ENCODE measurements at places on chromosomes 13 and 19.

DNA sequence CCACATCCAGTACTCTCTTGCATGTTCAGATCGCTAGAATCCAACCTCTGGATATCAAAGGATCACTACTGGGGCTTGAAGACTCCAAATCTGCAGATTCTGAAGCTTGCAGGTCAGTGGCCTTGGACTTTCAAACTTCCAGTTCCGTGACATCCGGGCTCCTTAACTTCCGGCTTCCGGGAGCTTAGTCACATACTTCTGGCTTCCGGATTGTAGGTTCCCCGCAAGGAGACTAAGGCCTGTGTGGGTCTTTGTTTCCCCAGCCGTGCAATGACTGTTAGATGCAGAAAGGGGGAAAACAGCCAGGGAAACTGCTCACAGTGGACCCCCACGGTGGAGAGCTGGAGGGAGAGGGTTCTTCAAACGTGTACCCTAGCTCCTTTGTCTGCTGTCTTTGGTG, 41.4 kb downstream of the ZNF333 start:
- DNase-seq, result no peak

DNA sequence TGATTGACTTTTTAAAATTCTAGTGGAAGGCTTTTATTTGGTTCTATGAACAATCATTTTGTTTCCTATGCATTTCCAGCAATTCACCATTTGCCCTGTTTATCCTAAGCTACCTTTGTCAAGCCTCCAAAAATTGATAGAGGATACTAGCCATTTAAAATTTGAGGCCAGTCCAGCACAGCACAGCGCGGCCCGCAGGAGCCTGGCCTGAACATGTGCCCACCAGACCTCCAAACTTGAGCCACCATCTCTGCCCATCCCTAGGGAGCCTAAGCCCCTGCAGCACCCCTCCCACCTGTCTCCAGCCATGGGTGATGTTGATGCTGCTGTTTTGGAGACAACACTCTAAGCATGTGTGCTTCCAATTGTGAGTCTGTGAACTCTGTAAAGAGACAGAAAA, 57.5 kb downstream of the SPRYD7 start:
- DNase-seq, result no peak

- no peak for DNase-seq
Observed at GRCh38 chr13:111486801-111487200, 166.4 kb downstream of the TEX29 start.

DNA sequence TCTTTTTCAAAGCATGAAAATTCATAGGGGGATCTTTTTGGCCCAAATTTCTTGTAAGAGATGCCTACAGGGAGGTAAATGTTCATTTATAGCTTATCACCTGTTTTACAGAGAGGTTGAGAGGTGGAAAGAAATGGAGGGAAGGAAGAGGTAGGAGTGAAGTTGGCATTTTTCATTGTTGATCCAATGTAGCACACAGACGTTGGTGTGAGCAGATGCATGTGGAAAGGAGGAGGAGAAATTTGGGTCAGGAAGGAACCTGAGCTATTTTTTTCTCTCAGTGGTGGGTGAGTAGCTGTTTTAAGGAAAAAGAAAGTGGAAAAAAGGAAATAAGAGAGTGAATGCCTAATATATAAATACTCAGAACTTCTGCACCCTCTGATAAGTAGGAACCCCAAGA, 9.9 kb upstream of the SMIM17 start:
- no peak for DNase-seq

DNA sequence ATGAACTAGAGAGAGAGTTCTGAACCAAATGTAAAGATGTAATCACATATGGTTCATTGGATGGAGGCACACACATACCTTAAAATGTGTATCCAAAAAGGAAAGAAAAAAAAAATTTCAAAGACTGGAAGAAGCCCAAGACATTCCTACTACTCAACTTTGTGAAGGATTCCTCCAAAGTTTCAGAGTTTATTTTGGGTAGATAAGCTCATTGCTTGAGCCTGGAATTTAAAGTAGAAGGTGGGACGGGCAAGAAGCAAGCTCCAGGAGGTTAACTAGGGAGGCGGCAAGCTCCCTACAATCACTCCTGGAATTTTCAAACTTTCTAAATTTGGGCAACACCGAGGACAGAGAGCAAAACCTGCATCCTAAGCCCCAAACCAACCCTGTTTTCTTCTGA, 1.9 kb downstream of the TSHZ3 start:
- DNase-seq, result no peak

DNA sequence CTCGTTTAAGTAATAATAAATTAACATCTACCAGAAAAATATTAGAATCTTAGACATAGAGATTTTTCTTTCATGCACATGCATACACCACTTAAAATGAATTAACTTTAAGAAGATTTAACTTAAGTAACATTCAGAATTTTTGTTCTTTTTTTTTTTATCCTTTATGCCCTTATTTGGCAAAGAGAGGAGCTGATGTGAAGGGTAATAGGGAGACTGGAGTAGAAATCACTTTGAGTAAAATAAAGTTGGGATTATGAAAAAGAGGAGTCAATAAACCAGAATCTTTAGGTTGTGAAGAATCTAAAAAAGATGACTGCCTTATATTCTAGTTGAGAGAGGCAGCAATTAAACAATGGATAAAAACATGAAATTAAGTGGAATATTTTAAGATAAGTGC, 18.8 kb upstream of the MIR17HG start:
- DNase-seq, result no peak

- DNase-seq, result no peak
Observed at GRCh38 chr19:22052644-22053013, 345 bp downstream of the ZNF257 start.

- no peak for DNase-seq
Observed at GRCh38 chr19:42431486-42431885, 4.3 kb upstream of the LIPE start.

DNA sequence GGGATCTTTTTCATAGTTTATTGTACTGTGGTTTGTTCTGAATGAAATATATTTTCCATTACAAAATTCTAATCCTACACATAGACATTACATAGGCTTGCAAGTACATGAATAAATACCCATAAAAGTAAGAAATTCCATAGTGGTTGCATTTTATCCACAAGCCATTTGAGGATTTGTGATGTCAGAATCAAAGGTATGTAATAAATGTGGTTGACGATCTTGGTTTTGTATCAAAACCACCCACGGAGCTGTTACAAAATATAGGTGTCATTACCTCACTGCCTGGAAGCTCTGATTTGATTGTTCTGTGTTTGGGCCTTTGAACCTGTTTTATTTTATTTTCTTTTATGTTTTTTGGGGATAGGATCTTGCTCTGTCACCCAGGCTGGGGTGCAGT, 125.1 kb downstream of the NALCN start:
- DNase-seq, result no peak

DNA sequence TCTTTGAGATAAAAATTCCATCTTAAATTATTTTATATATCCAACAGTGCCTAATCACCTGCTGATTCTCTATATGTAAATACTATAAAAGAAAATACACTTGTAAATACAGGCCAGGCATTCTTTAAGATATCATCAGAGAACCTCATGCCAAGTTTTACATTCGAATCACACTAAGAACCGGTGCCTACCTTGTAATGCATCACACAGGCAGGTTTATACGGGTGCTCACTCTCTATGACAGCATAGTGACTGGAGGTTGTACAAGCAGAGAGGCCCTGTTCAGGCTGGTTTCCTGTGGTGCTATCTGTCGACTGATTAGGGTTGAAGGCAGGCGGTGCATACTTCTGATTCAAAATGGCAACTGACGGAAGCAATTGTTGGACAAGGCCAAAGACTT, 141.3 kb upstream of the FBXL3 start:
- DNase-seq, result no peak

DNA sequence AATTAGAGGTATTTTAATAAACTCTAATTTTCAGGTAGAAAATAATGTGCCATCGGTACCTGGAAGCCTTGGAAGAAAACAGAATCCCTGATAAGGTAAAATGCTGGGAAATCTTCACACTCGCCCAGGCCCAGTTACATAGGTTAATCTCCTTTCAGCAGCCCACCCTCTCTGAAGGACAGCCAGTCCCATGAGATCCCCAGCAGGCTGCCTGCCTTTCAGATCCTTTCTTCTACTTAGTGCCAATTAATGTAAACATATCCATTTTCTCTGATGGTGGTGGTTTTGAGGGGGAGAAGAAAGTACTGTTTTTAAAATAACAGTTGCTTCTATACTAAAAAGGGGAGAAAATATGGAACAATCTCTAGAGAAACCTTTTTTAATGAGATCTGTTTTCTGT, 12.2 kb downstream of the SMAD9 start:
- no peak for DNase-seq

DNA sequence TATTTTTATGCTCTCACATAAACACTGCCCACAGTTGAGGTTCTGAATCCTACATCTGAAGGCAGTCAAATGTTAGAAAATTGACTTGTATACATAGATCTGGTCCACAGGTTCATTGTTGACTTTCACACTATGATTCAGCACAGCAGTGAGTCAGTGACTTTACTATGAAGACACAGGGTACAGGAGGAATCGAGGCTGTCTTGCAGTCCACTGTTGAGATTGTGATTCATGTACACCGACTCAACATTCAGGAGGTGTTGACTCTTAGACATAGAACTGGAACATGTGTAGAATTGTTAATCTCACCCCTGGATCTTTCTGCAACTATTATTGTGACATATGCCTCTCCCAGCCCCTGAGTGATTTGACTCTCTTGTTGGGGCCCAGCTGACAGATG, 74.3 kb upstream of the ZNF43 start:
- DNase-seq, result no peak

DNA sequence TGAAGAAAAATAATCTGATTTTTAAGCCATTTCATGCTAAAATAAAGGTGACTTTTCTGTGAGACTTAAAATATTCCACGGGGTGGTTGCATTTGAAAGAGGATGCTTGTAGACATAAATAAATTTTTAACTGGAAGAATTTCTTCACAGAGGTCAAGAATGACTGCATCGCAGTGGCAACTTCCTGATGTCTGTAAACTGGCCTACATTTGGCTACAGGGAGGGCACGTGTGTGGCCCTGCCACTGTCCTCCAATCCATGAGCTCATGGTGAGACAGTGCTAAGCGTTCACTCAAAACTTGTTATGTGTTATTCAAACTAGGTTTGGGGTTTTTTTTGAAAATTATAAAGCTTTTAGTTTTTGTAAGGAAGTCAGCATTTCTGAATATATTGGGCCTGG, 1089.3 kb downstream of the EFNB2 start:
- no peak for DNase-seq

DNA sequence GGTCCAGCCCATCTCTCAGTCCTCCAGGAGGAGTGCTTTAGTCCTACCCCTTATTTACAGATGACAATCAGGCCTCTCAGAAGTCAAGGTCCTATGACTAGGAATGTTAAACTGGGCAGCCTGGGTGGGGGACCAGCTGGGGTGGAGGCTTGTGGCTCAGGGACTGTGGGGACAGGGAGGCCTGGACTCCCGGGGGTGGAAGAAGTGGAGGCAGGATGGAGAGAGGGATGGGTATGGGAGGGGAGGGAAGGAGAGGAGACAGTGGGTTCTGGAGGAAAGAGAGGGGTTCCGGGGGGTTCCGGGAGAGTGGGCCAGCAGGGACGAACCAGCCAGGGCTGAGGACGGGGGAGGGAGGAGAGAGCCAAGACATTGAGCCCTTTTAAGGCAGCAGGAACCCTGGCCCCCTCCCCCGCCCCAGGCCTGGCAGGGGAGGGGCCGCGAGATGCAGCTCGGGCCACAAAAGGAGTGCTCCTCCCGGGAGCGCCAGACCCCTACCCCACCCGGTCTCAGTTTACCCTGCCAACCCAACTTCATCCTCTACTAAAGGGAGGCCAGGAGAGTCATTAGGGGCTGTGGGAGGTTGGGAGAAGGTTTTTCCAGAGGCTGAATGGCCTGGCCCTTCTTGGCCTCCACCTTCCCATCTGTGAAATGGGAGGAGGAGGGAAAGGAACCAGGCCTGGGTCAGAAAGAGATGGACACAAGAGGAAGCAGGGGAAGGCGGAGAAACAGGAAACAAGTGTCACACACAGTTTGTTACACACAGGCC, 1.7 kb downstream of the DMPK start:
- no peak for DNase-seq

GRCh38 chr13:107799001-107799400, 416.3 kb downstream of the LIG4 start:
- no peak for DNase-seq

DNA sequence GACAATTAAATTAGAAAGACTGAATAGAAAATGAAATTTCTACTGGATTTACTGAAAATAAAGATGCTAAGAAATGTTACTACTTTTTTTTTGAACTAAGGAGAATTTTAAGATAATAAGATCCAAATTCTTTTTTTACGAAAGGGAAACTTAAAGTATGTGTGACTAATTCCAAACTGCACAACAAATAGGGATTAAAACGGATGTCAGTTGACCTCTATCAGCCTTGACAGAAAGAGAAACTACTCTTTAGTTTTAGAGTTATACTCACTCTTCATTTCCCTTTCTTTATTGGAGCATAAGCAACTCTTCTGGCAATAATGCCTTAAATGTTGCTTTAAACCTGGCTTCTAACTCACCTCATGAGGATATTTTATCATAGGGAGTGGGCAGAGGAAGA, 273.8 kb downstream of the SLITRK6 start:
- DNase-seq, result no peak

DNA sequence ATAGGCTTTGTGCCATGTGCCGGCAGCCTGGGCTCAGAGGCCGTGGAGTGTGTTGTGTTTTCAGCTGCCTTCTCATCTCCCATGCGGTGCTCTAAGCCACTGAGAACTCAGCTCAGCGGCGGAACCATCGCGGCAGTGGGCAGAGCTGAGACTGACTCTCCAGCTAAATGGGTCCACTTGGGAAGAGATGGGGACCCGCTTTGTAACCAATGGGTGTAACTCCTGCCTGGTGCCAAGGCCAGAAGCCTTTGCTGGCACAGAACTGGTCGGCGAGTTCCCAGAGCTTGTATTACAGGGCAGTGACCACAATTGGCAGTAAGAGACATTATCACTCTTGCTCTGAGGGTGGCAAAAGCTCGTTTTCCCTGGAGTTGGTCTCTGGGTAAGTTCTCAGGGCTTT, 183.0 kb downstream of the STK24 start:
- no peak for DNase-seq

DNA sequence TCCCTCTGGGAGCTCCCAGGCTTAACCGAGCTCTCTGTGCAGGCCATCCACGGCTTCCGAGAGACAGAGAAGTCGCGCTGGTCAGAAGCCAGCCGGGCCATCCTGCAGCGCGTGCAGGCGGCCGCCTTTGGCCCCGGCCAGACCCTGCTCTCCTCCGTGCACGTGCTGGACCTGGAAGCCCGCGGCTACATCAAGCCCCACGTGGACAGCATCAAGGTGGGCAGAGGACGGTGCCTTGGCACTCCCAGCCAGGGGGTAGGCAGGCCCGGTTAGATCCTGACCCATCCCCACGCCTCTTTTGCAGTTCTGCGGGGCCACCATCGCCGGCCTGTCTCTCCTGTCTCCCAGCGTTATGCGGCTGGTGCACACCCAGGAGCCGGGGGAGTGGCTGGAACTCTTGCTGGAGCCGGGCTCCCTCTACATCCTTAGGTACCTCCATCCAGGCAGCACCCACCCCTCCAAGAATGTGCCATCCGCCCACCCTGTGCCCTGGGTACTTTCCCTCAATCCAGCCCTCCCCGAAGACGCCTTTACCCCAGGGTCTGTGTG, 1.5 kb downstream of the PSPN start:
- DNase-seq, result no peak

DNA sequence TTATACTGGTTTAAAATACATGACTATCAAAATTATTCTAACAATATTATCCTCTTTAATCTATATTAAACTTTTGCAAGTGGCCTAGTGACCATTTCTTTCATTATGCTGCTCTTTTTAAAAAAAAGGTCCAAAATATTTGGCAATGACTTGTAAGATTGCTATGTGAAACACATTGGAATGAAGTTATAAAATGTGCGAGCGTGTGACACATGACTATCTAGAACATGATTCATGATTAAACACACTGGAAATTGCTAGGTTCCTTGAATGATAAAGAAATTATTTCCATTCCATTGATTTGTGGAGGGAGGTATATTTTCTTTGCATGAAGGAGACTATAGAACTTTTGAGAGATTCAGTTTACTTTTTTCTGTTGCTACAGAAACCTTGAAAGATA, 739.1 kb downstream of the DIAPH3 start:
- no peak for DNase-seq

All from NCI-H2081 treated with DMSO at 0.1 percent for 48 hours (cell line).